ENCODE measurements at places on chromosomes 4 and X.

GRCh38 chr4:76108467-76109181 lies 34.1 kb downstream of the ART3 start:
- no peak for DNase-seq

GRCh38 chr4:19774690-19775256 lies 476.9 kb upstream of the SLIT2 start:
- DNase-seq, result no peak

- DNase-seq, result no peak
Observed at GRCh38 chr4:145566768-145567167, 52.4 kb upstream of the MMAA start.

GRCh38 chr4:98919996-98920395 lies 8.9 kb downstream of the EIF4E start:
- no peak for DNase-seq

- DNase-seq, result no peak
Observed at GRCh38 chr4:35217331-35217730, 1027.0 kb downstream of the ARAP2 start.

DNA sequence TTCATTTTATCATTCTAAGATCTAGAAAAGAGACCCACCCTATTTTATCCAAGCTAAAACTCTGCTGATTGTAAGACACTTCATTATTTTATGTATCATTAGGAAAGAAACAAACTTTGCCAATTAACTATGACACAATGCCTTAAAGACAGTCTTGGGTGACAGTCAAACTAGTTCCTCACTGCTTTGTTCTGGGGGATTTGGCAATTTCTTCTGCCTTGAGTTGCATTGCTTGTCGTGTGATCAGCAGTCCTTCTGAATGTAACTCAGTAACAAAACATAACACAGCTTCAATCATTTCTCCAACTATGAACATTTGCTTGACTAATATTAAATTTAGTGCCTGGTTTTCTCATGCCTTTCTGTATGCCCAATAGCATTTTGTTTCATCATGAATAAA lies 577.9 kb upstream of the DIPK2B start:
- DNase-seq, result no peak

GRCh38 chr4:89528526-89529133 lies 221.0 kb upstream of the GPRIN3 start:
- no peak for DNase-seq

DNA sequence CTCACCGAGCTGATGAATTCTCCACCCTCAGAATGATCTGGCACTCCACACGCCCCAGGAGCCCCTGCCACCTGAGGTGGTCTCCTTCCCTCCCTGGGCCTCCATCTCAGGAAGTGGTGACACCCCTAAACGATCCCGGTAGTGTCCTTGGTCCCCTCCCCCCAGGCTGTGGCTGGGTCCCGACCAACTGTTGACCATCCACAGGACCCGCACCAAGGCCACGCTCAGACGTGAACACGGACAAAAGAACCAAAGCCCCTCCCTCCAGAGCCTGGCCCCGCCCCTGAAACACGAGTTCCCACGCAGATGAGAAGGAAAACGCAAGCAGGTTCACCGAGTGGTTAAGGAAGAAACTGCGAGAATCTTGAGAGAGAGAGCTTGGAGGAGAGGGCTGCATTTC lies 16.6 kb downstream of the LRPAP1 start:
- DNase-seq, result no peak

DNA sequence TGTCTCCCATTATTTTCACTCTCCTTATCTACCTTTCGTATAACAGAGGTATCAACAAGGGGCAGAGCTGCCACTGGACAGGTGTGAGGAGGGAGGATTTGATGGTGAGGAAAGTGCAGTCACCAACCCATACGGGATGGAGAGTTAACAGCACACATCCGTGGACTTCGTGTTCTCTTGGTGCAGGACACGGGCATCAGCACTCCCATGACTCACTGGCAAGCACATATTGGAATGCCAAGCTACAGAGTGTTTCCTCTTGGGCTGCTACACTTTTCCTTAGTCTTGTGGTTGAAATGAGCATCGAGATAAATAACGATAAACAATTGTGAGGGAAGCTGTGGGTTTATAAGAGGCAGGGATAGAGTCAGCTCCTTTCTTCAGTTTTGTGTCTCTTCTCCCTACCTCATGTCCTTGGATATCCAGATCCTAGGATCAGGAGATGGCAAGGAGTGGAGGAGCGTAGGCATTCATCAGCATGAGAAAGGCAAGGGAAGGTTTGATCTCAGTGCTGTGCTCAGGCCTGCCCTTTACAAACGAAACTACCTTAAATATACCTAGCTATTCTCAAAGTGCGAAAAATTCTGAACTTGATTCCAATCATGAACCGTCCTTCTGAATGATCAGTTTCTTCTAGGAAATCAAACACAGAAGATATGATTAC lies 96.3 kb downstream of the ZNF827 start:
- DNase-seq, result no peak

DNA sequence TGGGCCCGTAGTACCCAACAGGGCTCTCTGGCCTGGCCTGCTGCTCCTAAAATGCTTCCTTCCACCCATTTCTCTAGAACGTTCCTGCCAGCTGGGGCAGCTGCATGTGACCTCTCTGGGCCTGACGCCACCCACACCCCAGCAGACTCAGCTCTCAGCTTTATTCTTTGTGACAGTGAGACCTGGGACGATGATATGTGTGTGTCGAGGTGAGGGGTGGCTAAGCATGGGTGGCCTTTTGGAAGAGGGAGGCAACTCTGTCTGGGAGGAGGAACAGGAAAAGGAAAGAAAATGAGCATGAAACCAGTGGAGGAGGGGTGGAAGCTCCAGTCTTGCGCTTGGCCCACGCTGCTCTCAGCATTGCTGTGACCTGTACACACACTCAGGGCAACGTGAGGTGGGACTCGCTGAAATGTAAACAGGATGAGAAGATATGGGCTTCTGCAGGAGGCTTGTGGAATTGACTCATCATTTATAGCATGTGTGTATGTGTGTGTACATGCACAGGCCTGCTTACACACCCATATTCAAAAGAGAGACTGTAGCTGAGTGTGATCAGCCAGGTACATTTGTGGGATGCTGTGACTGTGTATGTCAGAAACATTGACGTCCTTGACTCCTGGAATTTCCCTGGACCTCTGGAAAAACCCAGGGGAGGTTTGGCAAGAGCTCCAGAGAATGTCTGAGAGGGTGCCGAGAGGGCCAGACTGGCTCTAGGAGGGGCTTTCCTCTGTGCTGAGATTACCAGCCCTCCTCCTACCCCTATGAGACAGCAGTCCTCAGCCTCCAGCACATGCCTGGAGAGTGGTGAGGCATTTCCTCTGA lies 137.9 kb downstream of the PJA1 start:
- DNase-seq, result no peak

GRCh38 chrX:13304052-13304451 lies 15.8 kb downstream of the ATXN3L start:
- DNase-seq, result no peak

DNA sequence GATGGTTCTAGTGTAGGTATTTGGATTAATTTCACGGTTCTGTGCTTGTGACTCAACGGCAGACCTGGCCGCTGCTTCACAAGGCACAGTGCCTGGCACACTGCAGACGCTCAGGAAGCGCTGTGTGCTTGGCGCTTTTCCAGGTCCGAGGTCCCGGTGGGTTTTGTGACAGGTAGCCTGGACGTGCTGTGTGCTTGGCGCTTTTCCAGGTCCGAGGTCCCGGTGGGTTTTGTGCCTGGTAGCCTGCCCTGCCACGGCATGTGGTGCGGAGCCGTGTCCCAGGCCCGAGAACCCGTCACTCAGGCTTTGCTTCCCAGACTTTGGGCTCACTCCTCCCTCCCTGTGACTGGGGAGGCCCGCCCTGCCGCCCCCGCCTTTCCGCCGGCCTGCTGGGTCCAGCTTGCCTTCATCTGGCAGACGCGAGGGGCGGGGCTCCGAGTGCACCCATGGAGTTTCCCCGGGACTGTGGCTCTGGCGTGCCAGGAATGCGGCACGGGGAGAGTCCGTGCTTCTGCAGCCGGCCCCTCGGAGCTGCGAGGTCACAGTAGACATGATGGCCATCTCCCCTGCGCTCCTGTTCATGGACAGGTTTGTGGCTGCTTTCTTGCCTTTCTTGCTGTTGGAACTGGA lies 44.2 kb downstream of the TBC1D14 start:
- no peak for DNase-seq

DNA sequence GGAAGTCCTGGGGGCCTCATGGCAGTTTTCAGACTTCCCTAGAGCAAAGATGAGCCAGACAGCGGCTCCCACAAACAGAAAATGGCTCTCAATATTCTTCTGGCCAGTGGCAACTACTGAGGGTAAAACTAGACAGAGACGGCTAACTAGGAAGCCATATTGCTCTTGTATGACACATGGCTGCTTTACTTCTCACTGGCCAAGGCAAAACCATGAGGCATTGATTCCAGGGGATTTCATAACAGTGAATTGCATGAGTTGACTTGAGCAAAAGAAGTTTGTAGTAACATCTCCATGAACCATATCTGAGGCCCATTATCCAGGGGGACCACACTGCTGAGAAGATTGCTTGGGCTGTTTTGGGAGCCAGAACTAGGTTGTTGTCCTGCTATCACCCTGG lies 13.7 kb upstream of the TLR8 start:
- no peak for DNase-seq

GRCh38 chr4:12961713-12962112 lies 522.4 kb downstream of the RAB28 start:
- no peak for DNase-seq

DNA sequence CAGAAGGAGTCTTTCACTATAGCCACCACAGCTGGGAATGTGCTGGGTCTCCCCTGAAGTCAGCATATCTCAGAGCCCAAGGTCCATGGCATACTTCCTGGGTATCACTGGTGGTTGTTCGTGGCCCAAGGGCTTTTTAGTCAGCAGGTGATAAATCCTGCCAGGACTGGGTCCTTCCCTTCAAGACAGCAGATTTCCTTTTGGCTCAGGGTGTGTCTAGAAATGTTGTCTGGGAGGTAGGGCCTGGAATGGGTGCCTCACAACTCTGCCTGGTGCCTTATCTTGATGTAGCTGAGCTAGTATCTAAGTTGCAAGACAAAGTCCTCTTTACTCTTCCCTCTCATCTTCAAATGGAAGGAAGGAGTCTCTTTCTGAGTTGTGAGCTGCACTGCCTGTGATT lies 102.4 kb upstream of the TMLHE start:
- no peak for DNase-seq

GRCh38 chr4:13590766-13591165 lies 36.8 kb downstream of the BOD1L1 start:
- no peak for DNase-seq

- DNase-seq, result no peak
Observed at GRCh38 chrX:10090319-10090718, 66.5 kb upstream of the CLCN4 start.

DNA sequence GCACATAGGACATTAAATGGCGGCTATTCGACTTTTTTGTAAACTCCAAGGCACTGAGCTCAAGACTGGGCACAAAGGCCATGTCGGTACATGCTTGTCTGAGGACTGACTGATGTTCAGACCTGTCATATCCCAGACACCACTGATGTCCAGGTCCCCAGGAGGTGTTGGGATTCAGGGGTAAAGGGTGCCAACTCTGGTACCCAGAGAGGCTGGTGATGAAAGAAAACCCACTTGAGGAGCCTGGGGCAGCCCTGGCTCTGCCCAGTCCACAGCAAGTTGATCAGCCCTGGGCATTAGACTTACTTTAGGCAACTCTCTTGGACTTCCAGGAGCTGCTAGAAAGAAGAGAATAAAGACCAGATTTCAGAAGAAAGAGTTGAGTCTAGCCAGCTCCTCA lies 18.7 kb downstream of the SASH3 start:
- DNase-seq, result no peak

DNA sequence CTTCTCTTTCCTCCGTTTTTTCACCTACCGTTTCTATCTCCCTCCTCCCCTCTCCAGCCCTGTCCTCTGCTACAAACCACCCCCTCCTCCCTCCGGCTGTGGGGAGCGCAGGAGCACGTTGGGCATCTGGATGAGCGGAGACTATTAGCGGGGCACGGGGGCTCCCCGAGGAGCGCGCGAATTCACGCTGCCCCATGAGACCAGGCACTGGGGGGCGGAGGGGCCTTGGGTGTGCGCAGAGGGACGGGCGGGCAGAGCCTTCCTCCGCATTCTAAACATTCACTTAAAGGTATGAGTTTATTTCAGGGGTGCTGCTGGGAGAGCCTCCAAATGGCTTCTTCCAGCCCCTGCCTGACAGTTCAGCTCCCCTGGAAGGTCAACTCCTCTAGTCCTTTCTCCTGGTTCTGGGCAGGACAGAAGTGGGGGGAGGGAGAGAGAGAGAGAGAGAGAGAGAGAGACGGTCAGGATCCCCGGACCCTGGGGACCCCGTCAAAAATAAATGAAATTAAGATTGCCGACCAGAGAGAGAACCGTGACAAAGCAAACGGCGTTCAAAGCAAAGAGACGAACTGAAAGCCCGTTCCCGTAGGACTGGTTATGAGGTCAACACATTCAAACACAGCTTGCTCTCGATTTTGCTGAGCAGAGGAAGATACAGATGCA lies 5.0 kb downstream of the SHOX start:
- DNase-seq, result no peak

DNA sequence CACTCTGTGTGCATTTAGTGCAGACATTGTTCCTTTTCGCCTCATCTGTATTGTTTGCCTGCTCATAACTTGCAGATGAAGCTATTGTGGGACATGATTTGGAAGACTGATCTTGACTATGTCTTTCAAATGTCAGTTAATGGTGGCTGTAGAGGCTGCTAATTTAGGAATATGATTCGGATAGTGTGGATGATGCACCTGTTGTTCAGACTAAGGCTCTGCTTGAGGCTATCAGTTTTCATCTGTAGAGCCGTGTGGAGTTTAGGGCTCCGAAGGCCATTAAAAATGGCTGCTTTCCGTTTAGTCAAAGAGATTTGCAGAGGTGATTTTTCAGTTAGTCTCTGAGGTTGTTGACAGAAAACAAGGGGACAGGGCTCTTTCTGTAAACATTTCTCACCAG lies 102.0 kb downstream of the GBA3 start:
- no peak for DNase-seq

DNA sequence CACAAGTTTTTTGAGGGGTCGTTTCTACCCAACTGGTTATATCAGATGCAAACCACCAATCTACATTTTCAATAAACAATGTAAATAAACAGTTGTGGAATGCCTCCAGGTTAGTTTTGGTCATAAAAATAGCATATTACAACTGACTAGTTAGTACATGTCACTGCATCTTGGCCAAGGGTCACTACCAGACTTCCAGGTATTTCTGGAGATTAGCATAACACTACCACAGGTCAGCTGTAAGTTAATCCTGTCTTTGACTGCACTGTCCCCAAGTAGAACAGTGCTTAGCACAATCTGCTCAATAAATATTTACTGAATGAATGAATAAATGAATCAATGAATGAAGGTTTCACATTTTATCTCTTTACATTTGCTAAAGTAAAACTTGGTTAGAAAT lies 64.4 kb downstream of the TBC1D19 start:
- DNase-seq, result no peak

DNA sequence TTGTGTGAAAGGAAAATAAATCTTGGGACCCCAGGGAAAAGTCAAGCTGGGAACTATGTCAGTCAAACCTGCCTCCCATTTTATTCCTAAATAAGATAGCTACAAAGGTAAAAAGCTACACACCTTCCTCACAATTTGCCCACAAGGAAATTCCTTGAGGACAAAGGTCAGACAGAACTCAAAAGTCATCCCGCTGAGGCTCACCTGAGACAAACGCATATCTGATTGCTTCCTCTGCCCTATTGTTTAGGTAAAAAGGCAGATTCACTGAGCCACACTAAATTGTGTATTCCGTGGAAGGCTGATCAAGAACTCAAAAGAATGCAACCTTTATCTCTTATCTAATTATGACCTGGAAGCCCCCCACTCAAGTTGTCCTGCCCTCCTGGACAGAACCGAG lies 58.7 kb upstream of the MAML3 start:
- no peak for DNase-seq

Data from memory B cell (primary cell).